ENCODE measurements at places on chromosomes 7 and 10.
A peak's percentile ranks its signal among the peaks of the same experiment; 100 is the strongest.

DNA sequence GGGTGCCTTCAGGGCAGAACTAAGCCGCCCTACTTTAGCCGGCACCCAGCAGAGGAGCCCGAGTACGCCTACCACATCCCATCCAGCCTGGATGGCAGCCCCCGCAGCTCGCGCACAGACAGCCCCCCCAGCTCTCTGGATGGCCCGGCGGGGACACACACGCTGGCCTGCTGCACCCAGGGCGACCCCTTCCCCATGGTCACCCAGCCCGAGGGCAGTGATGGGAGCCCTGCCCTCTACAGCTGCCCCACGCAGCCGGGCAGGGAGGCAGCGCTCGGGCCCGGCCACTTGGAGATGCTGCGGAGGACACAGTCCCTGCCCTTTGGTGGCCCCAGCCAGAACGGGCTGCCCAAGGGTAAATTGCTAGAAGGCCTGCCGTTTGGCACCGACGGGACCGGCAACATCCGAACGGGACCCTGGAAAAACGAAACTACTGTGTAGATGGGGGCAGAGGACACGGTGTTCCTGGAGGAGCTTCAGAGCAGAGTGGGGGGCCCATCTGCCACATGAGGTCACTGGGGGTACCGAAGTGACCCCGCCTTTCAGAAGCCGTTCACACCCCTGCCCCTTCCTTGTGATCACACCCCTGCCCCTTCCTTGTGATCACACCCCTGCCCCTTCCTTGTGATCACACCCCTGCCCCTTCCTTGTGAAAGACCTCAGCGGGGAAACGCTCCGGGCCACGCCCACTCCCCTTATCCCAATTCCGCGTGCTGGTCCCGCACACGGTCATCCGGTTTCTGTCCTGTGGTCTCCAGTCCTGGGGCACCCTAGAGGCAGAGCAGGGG is 30.8 kb upstream of the KNDC1 start:
- DNase-seq: peak; percentile 11

DNA sequence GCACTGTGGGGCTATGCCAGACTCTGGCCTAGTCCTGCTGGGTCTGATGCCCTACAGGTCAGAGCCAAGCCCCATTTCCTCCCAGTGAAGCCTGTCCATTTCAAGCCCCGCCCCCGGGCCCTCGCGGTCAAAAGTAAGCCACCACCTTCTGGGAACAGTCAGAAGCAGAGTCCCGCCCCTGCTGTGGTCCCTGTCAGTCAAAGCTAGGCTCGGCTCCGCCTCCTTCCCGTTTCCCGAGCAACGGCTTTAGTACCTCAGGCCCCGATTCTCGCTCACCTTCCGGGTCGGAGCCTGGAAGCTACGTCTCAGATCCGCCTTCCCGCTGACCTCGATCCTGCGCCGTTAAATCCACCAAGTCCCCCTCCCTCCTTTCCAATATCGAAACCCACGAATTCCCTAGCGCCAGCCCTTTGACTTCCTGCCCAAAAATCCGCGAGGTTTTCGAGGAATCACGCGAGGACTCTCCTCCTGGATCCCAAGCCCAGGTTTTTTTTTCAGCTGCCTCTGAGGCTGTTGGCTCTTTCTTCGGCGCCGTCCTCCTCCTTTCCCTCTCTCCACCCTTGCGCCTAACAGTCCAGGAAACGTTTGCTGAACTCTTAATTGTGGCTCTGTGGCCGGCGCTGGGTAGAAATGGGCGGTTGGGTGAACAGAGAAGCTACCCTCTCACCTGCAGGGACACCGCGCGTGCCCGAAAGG is 11.8 kb downstream of the SFXN3 start:
- peak; percentile 78 for DNase-seq

GRCh38 chr10:24435374-24435773 is 226.4 kb downstream of the KIAA1217 start:
- no peak for DNase-seq

DNA sequence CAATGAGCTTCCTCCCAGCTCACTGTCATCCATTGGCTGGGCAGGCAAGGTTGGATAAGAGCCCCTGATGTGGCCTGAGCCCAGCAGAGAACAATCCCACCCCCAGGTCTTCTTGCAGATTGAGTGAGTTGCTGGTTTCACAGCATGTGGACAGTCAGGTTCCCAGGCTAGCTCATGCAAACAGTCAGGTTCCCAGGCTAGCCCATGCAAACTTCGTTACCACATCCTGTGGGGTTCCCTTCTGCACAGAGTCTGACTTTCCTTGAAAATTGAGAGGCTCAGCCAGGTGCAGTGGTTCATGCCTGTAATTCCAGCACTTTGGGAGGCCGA is 67.1 kb downstream of the TMEM130 start:
- DNase-seq: no peak

- DNase-seq: no peak
Observed at GRCh38 chr10:12880423-12880822, 121.1 kb downstream of the CCDC3 start.

DNA sequence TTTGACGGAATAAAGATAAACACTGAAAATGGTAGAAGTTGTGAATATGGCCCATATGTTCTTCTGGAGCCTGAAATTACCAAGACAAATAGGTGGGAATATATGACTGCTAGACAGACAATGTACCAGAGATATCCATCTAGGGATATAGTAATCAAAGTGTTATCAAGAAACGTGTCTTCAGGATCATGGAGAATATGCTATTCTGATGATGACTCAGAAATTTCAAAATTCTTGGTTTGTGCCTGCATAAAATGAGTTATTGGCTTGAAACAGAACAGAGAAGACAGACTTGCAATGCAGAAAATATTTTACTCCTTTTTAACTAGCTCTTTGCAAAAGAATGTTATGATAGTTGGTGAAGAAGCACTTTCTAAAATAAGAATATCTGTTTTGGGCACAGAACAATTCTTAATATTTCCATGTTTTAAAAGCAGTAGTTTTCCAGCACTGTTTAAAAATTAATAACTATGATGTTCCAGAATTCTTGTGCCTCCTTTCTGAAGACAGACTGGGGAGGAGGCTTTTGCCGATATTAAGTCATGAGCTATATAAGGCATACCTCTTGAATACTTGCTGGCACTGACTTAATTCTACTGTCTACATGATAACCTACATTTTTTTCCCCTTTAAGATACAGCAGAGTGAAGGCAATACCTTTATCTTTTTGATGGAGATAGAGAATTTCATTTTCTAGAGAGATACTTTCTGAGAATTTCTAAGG is 34.4 kb upstream of the CABCOCO1 start:
- DNase-seq: no peak

DNA sequence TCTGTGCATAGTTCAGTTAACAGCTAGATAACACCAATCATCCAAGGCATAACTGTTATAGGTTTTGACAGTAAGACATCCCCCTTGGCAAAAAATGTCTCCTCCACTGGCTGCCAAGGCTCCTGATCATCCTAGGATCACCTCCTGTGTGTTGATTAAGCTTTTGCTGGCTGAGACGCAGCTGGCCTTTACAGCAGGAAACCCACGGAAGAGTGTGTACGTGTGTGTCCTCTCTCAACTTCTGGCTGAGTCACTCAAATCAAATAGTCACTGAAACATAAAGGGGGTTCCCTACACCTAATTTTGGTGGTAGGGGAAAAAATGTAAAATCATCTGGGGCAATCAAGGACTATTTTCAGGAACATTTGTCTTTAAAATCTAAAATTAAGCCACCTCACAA is 208.8 kb downstream of the CTNNA3 start:
- no peak for DNase-seq

- no peak for DNase-seq
Observed at GRCh38 chr7:106420736-106421135, 136.0 kb upstream of the NAMPT start.

DNA sequence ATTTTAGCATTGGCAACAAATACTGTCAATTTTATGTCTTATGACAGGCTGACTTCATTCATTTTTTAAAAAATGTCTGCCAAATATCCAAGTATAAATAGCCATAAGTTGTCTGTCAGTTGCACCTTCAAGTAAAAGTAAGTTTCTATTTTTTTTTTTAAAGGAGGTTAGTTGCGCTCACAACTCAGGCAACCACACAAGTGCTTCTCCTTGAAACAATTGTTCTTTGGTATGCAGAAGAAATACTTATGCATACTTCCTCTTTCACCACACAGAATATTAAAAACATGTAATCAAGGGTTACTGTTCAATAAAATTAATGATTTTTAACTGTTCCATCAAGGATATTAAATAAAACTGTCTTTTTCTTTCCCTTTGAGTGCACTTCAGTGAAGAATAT is 97.9 kb downstream of the RTKN2 start:
- DNase-seq: no peak

GRCh38 chr7:30057741-30058140 is 29.5 kb downstream of the PLEKHA8 start:
- DNase-seq: no peak

DNA sequence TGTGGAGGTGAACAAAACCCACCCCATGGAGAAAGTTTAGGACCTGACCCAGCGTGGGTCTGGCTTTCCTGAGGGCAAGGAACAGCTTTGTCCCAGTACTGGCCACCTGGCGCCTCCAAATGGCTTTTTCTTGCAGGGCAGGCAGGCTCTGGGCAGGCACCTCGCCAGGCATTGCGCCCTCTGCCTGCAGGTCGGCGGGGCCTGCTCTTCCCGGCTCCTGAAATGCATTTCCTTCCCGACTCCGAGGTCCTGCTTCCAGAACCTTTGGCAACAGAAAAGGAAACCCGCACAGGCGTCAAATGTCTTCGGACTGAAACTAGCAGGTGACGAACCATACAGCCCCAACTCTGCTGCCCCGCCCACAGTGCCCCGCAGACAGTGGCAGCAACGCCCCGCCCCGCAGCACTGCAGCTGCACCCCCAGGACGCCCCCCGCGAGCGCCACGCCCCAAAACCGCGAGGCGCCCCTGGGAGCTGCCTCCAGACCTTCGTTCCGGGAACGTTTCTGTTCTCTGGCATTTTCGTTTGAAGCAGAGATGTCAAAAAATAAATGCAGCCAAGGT is 65.5 kb downstream of the C10orf143 start:
- no peak for DNase-seq

DNA sequence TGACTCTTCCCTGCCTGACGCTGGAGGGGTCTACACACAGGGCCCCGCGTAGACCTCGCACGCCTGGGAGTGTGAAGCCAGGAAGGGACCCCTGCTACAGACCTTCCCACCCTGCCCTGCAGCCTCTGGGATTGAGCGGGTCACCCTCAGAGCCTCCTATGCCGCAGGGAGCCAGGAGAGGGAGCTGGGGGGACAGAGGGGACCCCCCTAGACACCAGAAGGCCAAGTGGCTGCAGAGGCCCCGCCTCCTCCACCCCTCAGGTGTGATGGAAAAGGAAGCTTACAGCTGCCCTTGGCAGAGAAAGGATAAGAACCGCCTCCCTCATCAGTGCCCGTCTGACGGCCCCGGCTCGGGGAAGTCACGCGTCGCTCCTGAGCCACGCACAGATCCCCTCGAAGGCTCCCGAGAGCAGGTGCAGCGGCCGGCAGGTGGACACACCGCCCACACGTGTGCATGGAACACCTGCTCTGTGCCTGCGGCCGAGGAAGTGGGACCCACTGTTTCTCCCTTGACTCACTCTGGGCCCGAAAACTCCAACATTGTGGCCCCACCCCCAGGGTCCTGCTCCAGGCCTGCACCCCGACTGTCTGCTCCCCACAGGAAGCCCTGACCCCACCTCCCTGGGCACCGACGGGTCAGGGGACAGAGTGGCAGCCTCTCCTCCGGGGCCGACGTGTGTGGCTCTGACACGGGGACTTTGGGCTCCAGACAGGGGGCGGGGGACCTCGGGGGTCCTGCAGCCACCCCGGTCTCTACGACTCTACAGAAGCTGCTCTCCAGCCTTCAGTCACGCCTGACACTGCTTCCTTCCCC is 73.3 kb downstream of the MICALL2 start:
- DNase-seq: no peak

DNA sequence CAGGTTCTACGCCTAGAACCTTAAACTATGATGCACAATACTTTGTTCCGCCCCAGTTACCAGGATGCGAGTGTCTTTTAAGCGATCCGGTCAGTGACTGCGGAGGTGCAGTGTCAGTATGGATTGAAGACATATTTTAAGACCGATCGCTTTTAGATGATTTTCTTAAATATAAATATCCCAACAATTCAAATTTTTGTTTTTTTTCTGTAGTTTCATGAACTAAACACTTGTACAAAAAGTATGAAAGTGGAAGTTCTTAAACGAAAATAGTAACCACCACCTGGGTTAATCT is 835 bp downstream of the COMMD3 start:
- DNase-seq: no peak

DNA sequence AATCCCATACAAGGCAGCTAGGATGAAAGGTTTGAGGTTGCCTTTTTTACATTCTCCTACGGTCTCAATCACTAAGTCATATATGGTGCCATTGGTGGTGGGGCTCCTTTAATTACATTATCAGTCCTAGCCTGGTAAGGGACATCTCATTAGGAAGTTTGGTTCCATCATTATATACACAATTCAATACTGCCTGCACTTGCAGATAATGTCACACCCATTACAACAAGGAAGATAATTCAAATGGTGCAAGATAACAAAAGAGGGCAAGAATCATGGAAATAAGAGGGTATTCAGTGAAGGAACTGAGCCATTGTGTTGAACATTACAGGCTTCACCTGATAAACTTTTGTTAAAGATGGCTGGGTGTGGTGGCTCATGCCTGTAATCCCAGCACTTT is 1.7 kb upstream of the TMEM248 start:
- no peak for DNase-seq

GRCh38 chr7:7870555-7870954 is 98.0 kb upstream of the GLCCI1 start:
- no peak for DNase-seq
